OCI-LY7 (cell line): ENCODE measurements at places on chromosomes 1 and 21.

DNA sequence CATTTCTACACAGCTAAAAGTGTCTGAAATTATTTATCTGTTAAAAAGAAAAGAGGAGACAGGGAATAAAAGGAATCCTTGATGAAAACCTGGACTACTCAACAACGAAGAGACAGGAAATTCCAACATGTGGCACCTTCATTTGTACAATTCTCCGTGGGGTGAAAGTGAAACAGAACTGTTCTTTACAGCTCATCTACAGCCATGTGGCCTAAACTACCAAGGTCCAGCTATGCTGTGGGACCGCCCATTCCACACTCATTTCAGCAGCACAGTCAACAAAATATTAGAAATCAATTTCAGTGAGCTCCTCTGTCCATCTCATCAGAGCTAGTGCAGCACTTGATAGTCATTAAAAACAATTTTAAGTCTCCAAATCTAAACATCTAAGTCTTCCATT is 44.0 kb downstream of the UBR4 start:
- no peak for DNase-seq

DNA sequence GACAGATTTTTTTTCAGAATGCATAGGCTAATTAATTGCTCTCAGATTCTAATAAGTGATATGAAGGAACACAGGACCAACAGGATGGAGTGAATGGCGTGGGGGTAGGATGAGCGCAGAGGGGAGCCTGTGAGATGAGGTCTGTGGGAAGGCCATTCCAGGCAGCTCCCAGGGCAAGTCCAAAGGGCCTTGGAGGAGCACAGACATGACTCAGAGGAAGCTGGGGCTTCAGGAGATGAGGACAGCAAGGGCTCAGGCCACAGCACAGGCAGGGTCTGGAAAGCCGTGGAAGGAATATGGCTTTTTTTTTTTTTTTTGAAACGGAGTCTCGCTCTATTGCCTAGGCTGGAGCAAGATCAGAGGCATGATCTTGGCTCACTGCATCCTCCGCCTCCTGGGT is 35.1 kb downstream of the FMN2 start:
- DNase-seq: no peak

DNA sequence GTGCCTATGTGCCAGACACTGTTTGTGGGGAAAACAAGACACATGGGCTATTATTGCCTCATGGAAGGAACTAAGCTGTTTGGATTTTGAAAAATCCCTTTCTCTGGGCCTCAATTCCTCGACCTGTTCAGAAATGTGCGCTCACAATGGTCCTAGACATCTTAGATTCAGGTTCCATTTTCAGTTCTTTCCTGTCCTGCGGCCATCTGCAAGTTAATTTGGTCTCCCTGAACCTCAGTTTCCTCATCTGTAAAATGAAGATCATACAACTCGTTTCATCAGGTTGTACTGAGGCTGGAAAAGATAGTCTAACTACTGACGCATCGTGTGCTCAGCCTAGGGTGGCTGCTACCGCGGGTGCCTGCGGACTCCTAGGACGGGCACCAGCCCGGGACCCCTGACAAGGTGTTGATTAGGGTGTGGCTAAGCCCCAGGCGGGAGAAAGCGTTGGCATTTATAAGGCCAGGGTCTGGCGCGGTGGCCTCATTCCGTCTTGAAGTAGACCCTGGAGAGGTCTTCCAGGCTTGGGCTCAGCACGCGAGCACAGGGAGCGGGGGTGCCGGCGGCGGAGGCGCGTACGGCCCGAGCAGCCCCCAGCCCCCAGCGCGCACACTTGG is 493 bp upstream of the ELOA start:
- no peak for DNase-seq

GRCh38 chr1:59879574-59879973 is 47.0 kb downstream of the CYP2J2 start:
- DNase-seq: peak; percentile 1

GRCh38 chr1:236035681-236036101 is 29.2 kb downstream of the NID1 start:
- DNase-seq: no peak

GRCh38 chr1:197998110-197998509 is 80.9 kb downstream of the LHX9 start:
- no peak for DNase-seq

- no peak for DNase-seq
These were observed 343.8 kb downstream of the USP25 start for GRCh38 chr21:16073586-16073985.

GRCh38 chr1:22350924-22351767 is 100.5 kb upstream of the ZBTB40 start:
- no peak for DNase-seq

DNA sequence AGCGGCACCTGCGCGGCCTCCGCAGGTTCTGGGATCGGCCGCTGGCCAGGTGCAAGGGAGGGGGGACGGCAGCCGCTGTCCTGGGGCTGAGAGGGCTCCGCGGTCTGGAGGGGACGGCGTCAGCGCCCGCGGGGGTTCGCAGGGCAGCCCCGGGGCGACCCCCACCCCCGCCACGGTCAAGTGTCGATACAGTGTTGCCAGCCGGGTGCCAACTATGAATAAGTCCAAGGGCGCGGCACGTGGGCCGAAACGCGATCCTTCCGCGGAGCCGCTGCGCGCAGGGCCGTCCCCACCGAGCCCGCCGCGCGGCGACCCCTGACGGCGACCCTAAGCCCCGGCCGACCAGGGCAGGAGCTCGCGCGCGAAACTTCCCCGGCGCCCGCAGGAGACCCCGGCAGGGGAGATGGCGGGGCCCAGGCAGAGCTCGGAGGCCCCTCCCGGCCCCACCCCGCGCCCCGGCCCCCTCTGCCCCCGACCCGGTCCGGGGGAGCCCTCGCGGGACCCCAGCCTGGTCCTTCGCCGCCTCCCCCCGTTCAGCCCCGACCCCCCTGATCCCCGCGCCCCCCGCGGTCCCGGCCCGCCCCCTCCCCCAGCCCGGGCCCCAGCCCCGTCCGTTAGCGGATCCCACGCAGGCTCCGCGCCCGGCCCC is 586 bp upstream of the AGPAT3 start:
- no peak for DNase-seq

GRCh38 chr1:41892301-41892781 is 26.4 kb downstream of the HIVEP3 start:
- DNase-seq: no peak

- peak; percentile 51 for DNase-seq
These were observed 61.5 kb upstream of the ATP1B1 start for GRCh38 chr1:169044971-169045370.

- DNase-seq: peak; percentile 85
These were observed 12.3 kb upstream of the IFNLR1 start for GRCh38 chr1:24199291-24199900.

DNA sequence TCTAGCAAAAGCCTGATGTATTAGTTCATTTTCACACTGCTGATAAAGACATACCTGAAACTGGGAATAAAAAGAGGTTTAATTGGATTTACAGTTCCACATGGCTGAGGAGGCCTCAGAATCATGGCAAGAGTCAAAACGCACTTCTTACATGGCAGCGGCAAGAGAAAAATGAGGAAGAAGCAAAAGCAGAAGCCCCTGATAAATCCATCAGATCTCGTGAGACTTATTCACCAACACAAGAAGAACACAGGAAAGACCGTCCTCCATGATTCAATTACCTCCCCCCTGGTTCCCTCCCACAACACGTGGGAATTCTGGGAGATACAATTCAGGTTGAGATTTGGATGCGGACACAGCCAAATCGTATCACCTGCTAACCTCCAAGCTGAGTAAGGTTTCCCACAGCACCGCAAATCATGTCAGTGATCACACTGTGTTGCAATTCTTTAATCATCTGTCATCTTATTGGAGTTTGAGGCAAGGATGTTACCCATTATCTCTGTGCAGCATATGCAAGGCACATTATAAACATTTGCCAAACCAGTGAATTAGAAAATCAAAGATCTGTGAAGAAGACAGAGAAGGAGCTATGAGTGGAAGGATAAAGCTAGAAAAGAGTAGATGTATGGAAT is 128.5 kb downstream of the ZNF281 start:
- no peak for DNase-seq

DNA sequence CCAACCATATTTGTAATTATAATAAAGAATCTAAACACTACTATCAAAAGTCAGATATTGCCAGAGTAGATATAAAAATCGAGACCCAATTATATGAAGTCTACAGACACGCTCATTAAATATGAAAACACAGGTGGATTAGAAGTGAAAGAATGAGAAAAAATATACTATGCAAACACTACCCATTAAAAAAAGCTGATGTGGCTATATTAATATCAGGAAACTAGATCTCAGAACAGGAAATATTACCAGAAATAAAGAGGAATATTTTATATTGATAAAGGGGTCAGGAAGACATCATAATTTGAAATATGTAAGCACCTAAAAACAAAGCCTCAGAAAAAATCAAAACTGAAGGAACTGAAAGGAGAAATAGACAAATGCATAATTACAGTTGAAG is 88.3 kb downstream of the URB2 start:
- no peak for DNase-seq

DNA sequence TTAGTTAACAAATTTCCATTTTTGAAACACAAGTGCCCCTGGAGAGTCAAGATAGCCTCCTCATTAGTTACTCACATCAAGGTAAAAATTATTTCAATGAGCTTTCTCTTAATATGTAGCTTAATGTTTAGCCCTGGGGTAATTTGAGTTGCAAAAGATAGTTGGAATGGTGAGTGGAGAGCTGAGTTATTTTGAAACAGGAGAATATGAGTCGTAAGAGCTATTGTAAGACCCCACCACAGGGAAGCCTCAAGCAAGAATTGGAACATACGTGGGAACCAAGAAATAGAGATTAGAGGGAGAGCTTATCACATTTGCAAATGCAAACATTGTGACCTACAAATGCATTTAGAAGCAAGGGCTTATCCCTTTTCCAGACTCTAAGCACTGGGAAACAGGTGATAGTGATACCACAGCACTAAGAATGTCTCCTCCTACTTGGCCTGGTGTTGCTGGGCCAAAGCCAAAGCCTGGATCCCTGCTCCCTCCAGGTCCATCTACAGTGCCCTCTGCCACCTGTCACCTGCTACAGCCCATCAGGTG is 635.1 kb downstream of the PTPRC start:
- DNase-seq: no peak

- no peak for DNase-seq
These were observed 237.0 kb downstream of the GPATCH2 start for GRCh38 chr1:217393896-217394295.

DNA sequence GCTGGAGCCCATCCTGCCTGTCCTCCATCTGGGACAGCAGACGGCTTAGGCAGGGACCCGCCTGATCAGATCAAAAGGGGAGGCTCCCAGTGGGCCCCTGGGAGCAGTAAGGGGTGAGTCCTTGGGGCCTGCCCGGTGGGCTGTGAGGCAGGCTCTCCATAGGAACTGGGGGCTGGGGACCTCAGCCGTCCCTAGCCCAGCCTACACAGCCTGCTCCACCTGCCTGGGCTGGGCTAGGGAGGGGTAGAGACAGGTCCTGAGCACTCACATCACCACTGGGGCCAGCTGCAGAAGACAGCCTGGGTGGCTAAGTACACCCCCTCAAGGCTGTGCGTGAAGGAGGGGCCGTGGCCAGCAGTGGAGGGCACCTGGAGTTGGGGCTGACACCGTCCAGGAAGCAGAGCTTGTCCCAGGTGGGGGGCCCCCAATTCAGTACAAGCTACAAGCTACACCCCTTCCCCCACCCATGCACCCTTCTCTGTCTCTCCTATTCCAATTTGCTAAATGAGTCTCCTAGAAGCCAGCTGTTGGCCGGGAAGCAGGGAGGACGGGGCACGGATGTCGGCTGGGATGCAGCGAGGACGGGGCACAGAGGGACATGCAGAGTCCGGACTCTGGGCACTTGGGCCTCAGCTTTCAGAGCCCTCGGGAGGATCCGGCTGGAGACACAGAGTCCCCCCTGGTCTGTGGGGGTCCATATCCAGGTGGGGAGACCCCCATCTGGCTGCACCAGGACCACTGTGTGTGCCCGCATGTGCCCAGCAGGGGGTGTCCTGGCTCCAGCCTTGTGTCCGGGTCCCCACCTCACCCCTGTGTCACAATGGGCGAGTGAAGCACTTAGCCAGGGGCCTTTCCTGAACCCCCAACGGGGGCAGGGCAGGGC is 1.7 kb downstream of the ISG15 start:
- peak; percentile 48 for DNase-seq

DNA sequence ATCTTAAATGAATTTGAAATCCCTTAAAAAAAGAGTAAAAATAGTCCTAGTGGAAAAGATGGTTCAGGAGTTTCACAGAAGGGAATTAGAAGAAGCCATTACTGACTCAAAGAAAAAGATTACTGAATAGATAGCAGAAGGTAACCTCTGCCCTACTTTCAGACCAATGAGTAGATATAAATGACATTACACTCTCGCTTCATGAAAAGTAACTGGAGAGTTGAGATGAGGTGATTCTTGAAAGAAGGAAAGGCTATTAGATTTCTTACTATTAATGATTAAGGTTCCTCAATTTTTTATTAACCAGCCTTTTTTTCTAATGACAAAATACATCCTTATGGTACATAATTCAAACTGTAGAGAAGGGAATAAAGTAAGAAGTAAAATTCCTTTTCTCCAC is 28.3 kb downstream of the CCN1 start:
- no peak for DNase-seq

- DNase-seq: no peak
These were observed 37.1 kb downstream of the HSPG2 start for GRCh38 chr1:21899987-21900386.

DNA sequence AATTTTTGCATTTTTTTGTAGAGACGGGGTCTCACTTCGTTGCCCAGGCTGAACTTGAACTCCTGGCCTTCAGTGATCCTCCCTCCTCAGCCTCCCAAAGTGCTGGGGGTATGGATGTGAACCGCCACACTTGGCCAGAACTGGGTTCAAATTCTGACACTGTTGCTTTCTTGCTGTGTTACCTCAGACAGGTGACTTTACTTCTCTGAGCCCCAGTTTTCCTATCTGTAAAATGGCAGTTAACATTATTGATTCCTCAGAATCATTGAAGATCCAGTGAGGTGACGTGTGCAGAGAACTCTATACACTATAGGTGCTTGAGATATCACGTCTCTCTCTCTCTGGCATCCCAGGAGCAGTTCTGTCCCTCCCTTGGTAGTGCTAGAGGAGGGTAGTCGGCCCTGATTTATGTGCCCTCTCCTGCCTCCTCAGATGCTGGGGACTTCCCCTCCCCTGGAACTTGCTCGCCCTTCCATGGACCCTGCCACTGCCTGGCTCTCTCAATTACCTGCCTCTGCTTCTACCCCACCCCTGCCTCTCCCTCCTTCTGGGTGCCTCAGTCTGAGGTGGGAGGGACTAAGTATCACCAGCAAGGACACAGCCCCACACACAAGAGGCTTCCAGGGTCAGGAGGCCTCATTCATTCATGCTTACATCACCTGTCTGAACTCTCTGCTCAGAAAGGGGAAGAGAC is 2.8 kb upstream of the HPCA start:
- no peak for DNase-seq

- DNase-seq: no peak
These were observed 272.3 kb upstream of the ST6GALNAC5 start for GRCh38 chr1:76595024-76595423.

- no peak for DNase-seq
These were observed 415.5 kb downstream of the RPS6KC1 start for GRCh38 chr1:213466541-213466940.

- DNase-seq: no peak
These were observed 93.6 kb downstream of the ZNF281 start for GRCh38 chr1:200316148-200316803.
